AG08395 (cell line): ENCODE measurements at places on chromosomes 4 and X.

- peak; percentile 89 for DNase-seq
These were observed 714 bp downstream of the USP11 start for GRCh38 chrX:47233333-47234113.

GRCh38 chr4:69210911-69211310 lies 3.6 kb downstream of the UGT2B11 start:
- DNase-seq = no peak

DNA sequence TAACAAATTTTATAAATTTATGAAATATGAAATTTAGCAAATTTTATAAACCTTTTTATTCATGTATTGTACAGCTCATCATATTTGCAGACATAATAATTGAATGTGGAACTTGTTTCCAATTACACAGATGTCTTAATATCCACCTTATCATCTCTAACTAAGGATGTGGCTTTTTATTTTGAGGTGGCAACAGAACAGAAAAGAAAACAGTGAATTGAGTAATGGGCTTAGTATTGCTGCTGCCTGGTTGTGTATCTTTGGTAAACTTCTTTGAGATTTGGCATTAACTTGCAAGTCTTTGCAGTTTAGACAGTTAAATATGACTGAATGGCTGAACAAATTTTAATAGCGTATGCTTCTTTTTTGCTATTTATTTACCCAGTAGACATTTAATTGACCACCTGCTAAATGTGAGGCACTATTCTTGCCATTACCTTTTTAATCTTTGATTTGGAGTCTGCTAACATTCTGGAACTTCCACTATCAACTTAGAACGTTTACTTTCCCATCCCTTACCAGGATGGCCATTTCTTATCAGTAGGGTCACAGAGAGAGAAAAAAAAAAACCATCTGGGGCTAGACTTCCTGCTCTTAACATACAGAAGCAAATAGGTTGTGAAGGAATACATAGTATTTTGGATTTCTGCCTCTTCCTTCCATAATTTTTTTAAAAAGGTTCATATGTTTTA lies 44.8 kb downstream of the CLCN3 start:
- no peak for DNase-seq

GRCh38 chrX:107845625-107846024 lies 20.0 kb downstream of the MID2 start:
- no peak for DNase-seq

DNA sequence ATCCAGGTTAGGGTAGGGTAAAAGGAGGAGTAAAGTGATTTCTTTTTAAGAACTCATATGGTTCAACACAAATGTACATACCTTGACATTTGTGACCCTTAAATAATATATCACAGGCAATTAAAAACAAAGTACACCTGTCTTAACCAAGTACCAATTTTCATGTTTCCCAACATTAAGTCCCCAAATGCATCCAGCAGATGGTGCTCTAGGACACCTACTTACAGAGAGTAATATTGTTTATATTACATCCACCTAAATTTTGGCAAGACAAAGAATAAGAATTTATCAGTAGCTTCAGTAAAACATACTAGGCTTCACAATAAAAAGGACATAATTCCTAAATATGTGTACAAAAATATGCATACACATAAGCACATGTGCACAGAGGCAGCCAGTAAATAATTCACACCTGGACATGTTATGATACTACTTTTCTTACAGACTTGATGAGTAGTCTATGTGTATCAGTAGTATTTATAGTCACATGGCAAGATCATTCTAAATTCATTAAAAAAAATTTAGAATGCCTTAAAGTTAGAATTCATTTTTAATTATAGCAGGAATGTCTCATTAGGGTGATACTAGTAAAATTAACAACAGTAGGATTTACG lies 219.7 kb downstream of the DCLK2 start:
- DNase-seq = peak; percentile 15

DNA sequence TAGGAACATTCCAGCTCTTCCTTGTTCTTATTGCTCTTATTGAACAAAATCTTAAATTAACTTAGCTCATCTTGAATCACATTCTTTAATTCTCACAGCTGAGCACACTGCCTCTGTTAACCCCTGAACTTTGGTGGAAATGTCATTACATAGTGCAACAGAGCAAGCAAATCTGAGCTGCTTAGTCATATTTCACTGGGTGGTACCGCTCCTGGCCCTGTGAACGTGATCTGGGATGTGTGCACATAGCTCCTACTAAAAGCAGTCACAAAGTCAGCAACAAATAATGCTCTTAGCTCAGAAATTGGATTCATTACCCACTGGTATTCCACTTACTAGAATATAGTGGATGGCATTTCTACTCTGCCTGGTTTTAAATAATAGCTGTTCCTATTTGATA lies 27.9 kb downstream of the ARHGEF6 start:
- no peak for DNase-seq

- no peak for DNase-seq
These were observed 1321.1 kb downstream of the RAPGEF2 start for GRCh38 chr4:160423879-160424451.

DNA sequence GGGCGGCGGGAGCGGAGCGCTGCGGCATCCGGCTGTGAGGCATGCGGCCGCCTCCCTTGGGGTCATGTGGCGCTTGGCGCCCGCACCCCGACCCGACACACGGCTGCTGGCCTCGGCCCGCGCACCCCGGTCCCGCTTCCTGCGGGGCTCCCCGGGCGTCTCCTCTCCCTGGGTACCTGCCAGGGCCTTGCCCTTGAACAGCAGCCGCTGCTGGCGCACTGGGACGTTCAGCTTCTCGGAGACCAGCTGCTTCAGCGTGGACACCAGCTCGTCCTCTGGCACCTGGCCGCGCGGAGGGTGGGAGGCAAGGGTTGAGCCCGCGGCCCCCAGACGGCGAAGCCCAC lies 391 bp downstream of the UBL4A start:
- no peak for DNase-seq

GRCh38 chr4:14117575-14118238 lies 490.2 kb upstream of the BOD1L1 start:
- no peak for DNase-seq

DNA sequence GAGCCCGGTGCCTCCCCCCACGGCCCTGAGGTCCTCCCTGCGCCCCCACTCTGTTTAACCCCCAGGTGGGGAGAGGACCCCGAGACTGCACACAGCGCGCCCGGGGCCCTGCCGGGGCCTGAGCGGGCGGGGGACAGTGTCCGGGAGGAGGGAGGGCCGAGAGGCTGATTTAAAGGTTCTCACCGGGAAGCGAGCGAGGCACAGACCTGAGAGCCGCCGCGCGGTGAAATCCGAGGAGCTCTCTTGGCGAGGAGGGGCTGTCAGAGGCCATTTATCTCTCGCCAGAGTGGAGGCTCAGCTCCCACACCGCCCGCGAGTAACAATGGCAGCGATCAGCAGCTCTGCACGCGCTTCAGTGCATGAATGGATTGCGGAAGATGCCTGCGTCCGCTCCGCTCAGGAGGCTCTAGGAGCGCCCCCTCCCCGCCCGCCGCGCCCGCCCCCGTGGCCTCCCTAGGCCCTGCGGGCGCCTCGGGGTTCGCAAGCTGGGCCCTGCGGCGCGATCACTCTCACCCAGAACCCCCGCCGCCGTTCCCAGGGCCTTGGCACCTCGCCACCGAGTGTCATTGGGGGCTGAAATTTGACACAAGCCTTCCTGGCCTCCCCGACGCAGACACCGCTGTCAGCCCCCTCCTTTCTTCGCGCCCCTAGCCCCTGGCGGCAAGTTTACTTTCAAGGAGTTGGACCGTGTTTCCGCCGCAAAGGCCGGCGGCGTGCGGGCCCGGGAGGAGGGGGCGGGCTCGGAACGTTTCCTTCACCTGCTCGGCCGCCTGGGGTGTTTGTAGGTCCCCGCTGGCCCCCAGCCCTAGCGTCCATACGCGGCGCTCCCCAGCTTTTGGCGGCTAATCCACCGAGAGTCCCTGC lies 48.7 kb upstream of the BCOR start:
- no peak for DNase-seq

DNA sequence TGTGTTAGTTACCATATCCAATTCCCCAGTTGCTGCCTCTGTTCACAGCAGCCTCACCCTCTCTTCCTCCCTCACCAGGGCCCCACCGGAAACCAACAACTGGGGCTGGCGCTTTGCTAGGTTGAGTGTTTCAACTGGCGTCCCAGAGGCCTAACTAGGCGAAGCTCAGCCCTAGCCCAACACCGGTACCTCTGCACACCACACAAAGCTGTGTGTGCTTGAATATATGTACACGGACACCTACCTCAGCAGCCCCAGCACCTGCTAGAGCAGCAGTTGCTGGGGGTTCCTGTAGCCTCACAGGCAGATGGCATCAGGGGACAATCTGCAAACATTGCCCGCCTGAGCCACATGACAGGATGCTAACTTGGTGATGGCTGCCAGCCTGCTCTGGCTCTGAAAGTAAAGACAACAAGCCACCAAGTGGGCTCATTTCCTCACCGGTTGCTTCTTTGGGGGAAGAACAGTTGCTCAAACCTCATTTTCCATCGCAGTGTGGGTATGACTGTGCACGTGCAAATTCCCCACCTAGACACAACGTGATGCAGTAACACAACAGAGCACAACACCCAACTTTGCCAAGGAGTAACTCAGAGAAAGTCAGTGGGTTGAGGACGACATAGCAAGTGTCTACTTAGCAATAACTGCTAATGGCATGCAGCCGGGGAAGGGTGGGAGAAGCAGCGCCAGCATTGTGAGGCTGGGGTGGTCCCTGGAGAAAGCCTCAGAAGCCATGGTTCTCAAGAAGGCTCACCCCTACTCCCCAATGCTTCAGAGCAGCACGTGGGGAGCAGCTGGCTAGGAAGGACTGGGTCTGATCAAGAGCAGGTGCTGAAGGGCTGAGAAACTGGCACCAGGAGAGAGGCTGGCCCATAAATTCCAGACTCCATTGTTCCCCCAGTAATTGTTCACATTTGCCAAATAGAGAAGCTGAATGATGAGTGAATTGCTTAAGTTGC lies 139.5 kb downstream of the SH3KBP1 start:
- DNase-seq = no peak

DNA sequence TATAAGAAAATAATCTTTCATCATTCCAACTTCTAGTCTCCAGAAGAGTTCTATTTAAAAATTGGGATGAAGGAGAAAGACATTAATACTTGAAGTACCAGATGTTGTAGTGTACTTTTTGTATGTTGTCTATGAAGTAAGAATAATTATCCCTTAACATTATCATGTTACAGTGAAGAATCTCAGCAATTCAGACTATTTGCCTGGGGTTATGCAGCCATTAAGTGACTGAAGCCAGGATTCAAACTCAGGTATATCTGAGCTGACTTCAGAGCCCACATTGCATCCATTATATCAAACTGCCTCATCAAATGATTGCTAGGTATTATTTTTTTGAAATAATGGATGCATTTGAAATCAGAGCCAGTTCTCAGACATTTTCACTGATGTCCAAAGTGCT lies 76.1 kb upstream of the FHDC1 start:
- DNase-seq = no peak

DNA sequence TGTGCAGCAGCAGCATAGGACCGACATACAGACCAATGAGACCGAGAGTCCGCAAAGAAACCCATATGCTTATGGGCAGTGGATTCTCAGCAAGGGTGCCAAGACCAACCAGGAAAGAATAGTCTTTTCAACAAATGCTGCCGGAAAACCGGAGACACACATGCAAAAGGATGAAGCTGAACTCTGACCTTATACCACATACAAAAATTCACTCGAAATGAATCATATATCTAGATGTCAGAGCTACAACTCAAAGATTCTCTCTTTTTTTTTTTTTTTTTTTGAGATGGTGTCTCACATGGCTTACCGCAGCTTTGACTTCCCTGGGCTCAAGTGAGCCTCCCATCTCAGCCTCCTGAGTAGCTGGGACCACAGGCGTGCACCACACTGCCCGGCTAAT lies 16.0 kb upstream of the MXD4 start:
- no peak for DNase-seq

GRCh38 chr4:42302348-42302747 lies 94.9 kb upstream of the SHISA3 start:
- no peak for DNase-seq

- DNase-seq = no peak
These were observed 14.7 kb downstream of the C4orf54 start for GRCh38 chr4:99642725-99643489.

DNA sequence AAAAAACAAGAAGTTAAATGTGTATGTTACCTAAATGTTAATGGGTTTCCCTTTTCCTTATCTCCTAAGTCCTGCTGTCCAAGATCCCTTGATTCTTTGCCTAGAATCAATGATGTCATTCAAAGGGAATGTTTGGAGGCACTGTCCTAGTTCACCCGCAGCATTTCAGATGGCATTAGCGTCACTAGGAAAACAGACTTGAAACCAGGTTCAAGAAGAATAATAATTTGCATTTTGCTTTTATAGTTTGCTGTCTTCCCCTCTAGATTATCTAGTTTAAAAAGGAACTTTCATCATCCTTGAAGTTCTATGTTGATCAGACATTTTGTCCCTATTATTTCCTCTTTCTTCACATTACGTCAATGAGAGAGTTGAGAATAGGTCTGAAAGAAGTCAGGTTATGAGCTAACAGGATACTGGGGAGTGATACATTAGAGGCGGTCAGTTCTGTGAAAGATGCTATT lies 234.1 kb upstream of the PGRMC2 start:
- DNase-seq = peak; percentile 12

- no peak for DNase-seq
These were observed 69.8 kb downstream of the PTTG2 start for GRCh38 chr4:38030023-38030422.

DNA sequence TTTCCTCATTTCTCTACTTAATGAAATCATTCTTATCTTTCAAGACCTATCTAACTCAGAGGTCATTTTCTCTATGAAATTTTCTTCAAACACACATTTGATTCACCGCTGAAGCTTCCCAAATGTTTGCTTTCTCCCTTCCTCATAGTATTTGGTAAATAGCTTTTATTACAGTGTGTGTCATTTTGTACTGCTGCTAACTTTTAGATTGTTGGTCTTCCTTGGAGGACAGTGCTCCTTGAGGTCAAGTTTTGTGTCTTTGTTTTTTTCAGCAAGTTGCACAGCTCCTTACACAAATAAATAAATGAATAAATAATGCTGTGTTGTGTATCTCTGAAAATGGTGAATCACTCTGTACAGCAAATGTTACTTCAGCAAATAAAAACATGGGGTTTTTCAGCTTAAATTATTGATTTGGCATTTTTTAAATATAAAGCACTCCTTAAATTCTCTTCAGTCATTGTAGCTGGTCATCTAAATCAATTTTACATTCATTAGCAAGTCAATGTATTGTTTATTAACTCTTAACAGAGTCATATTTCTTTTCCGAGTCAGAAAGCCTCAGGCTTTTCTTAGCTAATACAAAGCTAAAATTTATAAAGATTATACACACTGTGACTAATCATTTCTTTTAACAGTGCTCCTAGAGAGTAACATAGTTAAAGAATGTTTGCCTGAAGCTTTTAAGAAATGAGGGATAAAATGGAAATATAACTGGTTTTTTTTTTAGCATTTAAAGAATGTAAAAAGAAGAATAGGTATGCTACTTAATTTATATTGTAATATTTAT lies 30.1 kb upstream of the MAD2L1 start:
- no peak for DNase-seq

DNA sequence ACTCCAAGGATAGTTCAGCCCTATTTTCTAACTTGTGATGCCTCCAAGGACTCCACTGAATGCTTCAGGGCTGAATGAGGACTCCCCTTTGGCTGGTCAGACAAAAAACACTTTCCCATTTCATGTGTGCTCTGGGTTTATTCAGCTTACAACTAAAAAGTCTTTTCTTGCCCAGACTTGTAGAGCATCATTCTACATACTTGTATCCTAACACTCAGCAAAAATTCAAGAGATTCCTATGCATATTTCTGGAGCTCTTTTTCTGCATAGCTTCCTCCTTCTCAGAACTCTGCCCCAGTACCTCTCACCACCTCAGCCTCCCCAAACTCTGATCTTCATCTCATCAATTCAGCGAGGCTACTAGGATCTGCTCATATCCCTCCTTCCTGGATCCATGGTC lies 22.2 kb upstream of the KLF3 start:
- no peak for DNase-seq

- DNase-seq = no peak
These were observed 34.0 kb downstream of the HSD17B11 start for GRCh38 chr4:87356832-87357526.
